ENCODE measurements at places on chromosomes 2 and 18. TPM values are rescaled to one million over a fixed set of nuclear protein-coding genes. Genes with fewer than 3 reads are reported as not detected.
A peak's percentile ranks its signal among the peaks of the same experiment; 100 is the strongest.

Gene MAP4K4
- total RNA-seq, result 112 TPM

Gene POMC
- 1.4 TPM for total RNA-seq

DNA sequence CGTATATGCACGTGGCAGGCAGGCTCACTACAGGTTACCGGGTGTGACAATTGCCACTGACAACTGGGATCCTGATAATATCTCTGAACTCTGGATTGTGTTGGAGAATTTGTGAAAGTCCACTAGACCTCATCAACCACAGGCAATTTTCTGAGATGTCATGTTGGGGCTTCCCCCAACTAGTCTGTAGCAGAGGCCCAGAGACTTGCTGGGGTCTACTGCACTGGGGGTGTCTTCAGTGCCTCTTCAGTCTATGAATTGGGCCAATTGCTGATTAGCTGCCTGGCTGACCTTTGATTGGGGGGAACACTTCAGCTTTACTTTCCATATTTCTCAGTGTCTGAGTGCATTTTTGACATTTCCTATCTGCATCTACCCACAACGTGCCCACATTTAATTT is 201.5 kb downstream of the MTX2 start:
- DNase-seq, result no peak

- DNase-seq, result peak; percentile 73
Observed at GRCh38 chr2:70123051-70123828, 36.0 kb downstream of the PCBP1 start.

GRCh38 chr2:3041841-3042600 is 335.6 kb downstream of the EIPR1 start:
- no peak for DNase-seq

GRCh38 chr2:45494275-45494977 is 116.6 kb downstream of the SRBD1 start:
- DNase-seq, result no peak

GRCh38 chr2:239470151-239470900 is 69.5 kb upstream of the HDAC4 start:
- peak; percentile 61 for DNase-seq

- DNase-seq, result no peak
Observed at GRCh38 chr18:42001801-42002200, 46.8 kb downstream of the PIK3C3 start.

DNA sequence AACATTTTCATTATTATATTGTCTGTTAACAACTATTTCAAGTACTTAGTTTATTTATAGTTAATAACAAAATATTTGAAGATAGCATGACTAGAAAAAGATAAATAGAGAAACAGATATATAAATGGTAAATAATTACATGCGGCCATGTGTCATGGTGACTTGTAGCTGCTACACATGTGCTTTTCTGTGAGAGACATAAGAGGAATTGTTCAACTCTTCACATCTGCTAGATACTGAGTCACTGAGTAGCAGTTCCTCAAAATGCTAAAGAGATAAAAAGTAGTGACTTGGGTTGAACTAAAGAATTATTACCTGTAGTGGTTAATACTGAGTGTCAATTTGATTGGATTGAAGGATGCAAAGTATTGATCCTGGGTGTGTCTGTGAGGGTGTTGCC is 37.5 kb upstream of the SCN9A start:
- DNase-seq, result no peak

All from aorta (tissue), 5 donors.